ENCODE measurements at places on chromosomes 6 and 20.

DNA sequence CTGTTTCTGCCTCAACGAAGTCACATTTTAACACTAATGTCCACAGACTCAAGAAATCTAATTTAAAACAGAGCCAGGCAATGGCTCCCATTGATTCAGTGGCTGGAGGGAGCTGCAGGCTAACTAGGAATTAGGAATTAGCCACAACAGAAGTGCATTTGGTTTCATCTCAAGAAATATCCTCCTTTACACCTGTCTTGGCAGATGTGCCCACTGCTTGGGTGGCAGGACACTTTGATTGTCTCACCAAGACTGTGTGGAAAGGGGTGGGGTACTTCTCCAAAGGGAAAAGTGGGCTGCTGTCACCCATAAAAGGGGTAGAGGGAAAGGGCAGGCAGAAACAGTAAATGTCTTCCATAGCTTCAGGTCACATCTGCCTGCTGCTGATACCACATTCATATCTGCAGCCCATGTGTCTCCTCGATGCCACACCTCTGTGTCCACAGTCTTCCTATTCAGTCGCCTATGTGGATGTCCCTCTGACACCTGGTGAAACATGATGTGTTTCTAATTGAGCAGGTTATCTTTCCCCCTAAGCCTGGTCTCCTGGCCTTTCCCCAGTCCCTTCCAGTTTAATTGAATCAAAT lies 10.9 kb upstream of the OSER1 start:
- DNase-seq: no peak

DNA sequence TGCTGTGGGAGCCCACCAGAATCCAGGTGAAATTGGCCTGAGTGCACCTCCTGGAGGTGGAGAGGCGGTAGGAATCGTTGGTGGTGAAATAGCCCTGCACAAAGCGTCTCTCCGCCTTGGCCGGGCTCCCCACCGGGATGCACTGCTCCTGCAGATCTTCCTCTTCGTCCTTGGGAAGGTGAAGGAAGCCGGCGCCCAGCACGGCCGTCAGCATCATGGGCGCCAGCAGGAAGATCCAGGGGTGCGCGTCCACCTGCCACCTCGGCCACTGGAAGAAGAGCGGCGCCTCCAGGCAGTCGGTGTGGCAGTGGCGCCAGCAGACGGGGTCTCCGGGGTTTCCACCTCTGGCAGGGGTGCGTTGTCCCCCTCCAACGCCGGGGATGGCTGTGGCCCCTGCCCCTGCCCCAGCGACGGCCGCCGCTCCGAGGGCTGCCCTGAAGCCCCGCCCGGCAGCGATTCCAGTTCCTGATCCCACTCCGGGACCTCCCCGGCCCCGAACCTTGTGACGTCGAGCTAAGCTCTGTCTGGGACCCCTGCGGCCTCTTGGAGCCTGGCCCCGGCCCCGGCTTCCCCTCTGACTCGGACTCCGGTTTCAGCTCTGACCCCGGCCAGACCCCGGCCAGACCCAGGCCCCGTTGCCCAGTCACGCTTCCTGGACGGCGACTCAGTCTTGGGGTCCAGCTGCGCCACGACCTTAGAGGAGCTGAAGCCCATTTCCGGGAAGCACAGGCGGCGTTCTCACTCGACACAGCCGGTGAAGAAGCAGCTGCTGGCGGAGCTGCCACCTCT lies 91.9 kb downstream of the CD164 start:
- DNase-seq: no peak

DNA sequence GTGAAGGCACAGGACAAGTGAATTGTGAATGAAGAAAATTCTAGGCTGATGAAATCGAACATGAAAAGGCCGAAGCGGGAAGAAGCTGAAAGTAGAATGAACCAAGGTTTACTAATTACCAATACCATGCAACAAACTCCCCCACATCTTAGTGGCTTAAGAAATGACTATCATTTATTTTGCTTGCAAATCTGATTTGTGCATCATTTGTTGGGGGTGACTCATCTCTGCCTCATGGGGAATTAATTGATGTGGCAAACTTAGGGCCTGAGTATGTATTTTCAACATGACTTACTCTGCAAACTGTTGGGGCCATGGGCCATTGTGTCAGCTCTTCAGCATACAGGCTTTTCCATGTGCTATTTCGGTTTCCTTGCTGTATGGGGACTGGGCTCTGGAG lies 26.8 kb downstream of the PPP1R14C start:
- no peak for DNase-seq

DNA sequence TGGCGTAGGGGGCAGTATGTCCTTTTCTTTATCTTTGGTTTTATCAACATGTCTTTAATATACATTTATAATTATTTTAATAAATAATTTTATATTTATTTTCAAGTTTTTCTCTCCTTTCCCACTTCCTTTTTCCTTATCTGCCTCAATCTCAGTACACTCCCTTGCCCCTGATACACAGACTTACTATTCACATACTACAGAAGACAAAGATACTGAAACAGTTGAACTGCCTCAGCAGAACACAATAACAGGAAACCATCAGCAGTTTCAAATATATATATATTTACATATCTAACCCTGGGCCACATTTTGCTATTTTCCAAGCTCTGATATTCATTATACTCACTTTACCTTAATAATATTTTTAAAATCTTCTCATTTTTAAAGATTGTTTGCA lies 19.8 kb downstream of the IBTK start:
- DNase-seq: no peak

DNA sequence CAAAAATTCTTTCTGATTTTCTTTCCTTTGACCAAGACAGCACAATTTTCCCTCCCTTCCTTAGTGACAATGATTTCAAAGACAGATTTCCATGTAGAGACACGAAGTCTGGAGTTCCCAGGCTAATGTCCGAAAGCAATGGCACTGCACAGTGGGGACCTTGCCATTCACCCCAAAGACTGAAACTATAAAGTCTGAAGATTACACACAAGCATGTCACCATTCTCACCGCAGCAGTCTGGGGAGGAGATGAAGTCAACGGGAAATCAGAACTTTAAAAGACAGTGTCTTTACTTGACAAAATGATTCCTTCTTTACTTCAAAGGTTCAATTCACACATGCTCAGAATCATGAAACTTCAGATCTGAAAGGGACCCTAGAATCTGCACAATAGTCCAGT lies 8.3 kb downstream of the B4GALT5 start:
- no peak for DNase-seq

All from stimulated activated CD4-positive, alpha-beta T cell treated with anti-CD3 and anti-CD28 coated beads, Interleukin-15, amount 100 ng/mL, for 1 hour (primary cell).